Activated naive CD8-positive, alpha-beta T cell treated with anti-CD3 and anti-CD28 coated beads for 36 hours (primary cell): ENCODE measurements at places on chromosomes 3 and 15. TPM values are rescaled to one million over a fixed set of nuclear protein-coding genes. Genes with fewer than 3 reads are reported as not detected.

PLAAT1 gene
- 0.25 TPM for total RNA-seq

VGLL4 gene
- total RNA-seq, result 44.0 TPM

GREM1 gene
- total RNA-seq, result not detected

ACKR4 gene
- 0.10 TPM for total RNA-seq

FETUB gene
- total RNA-seq, result not detected

SPATA12 gene
- total RNA-seq, result not detected

CHSY1 gene
- total RNA-seq, result 35.5 TPM

COMMD2 gene
- 40.9 TPM for total RNA-seq

DPPA2 gene
- total RNA-seq, result not detected

PLXND1 gene
- total RNA-seq, result 1.5 TPM

KPNA1 gene
- total RNA-seq, result 47.4 TPM

SLC27A2 gene
- total RNA-seq, result 16.0 TPM

CERS3 gene
- total RNA-seq, result not detected

SCN5A gene
- 1.3 TPM for total RNA-seq

FBXO40 gene
- not detected for total RNA-seq

TRH gene
- total RNA-seq, result not detected

KLHL18 gene
- 48.6 TPM for total RNA-seq
